ENCODE measurements at places on chromosomes 11 and 22.

GRCh38 chr22:42363892-42364291 lies 68.3 kb downstream of the NFAM1 start:
- no peak for DNase-seq

GRCh38 chr11:19557720-19558140 lies 154.9 kb upstream of the NAV2 start:
- peak; percentile 32 for DNase-seq

GRCh38 chr11:38019072-38019775 lies 1421.2 kb upstream of the RAG2 start:
- DNase-seq = no peak

GRCh38 chr11:118491041-118491440 lies 36.2 kb upstream of the TTC36 start:
- DNase-seq = no peak

- no peak for DNase-seq
These were observed 100.6 kb downstream of the RRAS2 start for GRCh38 chr11:14258221-14258935.

DNA sequence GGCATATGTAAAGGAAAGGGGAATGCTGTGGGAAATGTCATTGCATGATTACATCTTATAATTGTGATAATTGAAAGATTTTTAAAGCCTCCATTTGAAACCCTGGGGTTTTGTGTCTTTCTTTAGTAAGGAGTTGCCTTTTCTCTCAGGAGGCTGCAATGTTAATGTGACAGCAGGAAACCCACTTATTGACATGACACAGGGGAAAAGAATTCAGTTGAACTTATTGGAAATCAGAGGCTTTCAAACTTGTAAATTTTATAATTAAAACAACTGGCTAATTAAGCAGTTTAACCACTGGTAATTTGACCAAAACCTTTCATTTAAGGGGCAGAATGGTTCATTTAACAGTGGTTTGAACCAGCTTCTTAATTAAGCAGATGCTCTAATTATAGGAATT lies 31.2 kb downstream of the MRPL48 start:
- DNase-seq = no peak

GRCh38 chr11:92179017-92179670 lies 45.5 kb upstream of the FAT3 start:
- DNase-seq = no peak

DNA sequence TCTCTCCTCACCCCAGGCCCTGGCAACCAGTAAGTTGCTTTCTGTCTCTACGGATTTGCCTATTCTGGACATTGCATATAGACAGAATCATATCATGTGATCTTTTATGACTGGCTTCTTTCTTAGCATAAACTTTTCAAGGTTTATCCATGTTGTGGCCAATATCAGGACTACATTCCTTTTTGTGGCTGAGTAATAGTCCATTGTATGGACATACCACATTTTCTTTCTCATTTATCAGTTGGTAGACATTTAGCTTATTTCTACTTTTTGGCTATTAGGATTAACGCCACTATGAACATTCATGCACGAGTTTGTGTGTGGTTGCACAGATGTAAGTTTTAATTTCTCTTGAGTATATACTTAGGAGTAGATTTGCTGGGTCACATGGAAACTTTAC lies 35.7 kb downstream of the ARFGAP3 start:
- no peak for DNase-seq

GRCh38 chr11:134754521-134755198 lies 342.6 kb upstream of the B3GAT1 start:
- DNase-seq = no peak

DNA sequence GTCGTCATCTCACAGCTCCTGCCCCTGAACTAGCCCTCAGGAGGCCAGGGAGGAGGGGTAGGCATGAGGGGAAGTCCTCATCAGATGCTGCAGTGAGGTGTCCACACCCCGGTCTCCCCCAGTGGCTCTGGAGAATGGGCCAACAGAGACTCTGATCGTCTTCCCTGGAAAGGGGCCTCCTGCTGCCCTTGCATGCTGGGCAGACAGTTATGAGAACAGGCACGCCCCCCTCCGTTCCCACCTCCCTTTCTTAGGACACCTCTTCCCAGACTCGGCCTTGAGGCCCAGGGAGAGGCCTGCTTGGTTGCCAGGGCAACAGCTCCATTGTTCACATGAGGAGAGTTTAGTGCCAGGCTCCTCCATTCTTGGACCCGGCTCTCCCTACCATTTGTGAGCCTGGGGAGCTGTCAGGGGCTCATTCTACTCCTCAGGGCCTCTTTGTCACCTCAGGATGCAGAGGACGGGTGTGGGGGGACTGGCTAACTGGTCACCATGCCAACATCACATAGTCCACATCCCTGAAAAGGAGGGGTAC lies 157.7 kb downstream of the TTC17 start:
- DNase-seq = no peak

DNA sequence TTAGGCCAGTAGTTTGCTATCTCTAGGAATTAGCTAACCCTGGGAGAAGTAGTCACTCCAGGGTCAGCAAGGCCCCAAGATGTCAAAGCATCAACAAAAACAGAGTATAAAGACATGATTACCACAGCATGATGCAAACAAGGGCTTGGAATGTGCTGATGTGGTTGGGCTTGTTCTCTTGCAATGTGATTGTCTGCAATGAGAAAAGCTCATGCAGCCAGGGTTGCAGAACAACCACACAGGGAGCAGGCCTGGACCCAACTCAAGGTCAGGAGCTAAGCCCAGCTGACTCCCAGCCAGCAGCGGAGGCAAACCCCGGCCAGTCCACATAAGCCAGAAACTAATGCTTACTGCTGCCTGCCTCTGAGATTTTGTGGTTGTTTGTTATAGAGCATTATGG lies 132.4 kb upstream of the ZC3H12C start:
- no peak for DNase-seq

- DNase-seq = no peak
These were observed 69.7 kb upstream of the RASD2 start for GRCh38 chr22:35470903-35471321.

DNA sequence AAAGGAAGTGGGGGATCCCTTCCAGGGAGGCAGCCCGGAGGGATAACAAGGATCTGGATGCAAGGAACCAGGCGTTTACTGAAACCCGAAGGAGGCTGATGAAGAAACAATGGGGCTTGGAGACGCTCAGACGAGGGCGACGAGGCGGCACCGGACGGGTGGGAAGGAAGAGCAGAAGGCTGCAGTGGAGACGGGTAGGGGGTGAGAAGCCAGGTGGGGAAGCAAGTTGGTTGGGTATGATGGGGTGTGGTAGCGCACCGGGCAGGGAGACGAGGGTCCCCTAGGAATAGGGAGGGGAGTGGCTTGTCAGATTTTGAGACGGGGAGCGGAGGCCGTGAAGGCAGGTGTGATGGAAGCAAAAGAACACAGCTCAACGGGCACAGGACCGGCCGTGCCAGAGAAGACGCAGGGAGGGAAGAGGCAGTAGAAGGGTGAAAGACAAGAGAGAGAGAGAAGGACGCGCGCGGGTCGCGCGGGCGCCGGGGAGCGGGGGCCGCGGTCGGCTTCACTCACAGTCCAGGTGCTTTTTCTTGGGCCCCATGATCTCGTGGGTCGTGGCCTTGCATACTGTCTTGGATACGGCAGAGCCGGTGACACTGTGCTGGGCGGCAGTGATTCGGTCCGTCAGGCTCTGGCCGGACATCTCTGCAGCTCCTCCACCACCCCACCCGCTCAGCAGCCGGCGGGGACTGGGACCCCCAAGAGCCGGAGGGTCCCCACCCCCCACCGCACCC lies 579 bp downstream of the PICALM start:
- no peak for DNase-seq

DNA sequence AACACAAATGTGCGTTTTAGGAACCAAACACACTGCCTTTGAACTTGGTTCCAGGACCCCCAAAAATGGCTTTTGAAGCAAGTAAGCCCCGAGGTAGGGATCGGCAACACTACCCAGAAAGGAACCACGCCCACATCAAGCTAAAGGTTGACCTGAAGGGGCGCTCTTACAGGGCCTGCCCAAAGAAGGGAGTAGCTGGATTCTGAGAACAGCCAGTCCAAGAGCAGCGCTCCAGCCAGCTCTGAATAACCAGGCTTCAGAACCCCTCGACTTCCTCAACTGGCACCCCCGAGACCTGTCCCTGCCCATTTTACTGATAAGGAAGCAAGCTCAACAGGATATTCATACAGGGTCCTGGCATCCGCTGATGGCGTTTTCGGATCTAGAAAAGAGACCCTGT lies 18.9 kb upstream of the MOB2 start:
- DNase-seq = no peak

DNA sequence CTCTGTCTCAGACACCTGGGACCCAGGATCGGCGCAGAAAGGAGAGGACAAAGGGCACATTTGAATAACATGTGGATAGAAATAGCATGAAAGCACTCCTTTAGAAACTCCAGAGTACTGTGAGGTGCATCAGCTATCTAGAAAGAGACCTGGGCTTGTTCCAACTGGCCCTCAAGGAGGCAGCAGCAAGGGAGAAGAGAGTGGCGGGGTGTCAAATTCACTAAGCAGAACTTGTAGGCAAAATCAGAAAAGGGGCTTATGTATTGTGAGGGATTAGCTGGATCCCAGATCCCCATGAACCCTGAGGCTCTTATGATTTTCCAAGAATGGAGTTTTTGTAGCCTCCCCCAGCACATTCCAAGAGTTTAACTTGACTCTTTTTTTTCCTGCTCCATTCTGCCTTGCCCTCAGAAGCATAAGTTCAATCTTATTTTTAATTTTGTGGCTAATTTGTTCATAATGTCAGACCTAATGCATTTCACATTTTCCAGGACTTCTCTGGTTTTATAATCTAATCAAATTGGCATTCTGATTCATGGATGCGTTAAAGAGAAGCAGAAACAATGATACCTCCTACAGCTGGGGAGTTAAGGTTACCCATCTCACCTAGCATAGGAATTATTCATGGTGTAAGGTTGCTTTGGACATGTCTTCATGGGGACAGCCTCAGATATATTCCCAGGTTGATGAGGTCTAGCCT lies 33.6 kb downstream of the USH1C start:
- no peak for DNase-seq

GRCh38 chr11:10659339-10660216 lies 34.0 kb downstream of the IRAG1 start:
- DNase-seq = peak; percentile 78

GRCh38 chr22:48464246-48464645 lies 1363.4 kb downstream of the BRD1 start:
- no peak for DNase-seq

DNA sequence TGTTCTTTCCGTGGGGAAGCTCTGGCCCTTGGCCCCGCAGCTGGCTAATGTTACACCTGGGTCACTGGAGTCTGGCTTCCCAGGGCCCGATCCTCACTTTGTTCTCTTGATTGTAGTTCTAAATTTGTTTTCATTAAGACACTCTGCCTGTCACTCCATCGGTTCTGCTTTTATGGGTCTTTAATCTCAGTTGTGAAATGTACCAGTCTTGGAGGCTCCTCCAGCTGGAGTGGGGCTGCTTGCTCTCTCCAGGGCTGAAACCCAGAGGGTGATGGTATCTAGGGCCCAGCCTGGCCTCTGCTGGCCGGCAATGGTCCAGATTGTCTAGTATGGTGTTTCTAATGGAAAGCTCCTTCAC lies 352.9 kb downstream of the TENM4 start:
- DNase-seq = no peak

DNA sequence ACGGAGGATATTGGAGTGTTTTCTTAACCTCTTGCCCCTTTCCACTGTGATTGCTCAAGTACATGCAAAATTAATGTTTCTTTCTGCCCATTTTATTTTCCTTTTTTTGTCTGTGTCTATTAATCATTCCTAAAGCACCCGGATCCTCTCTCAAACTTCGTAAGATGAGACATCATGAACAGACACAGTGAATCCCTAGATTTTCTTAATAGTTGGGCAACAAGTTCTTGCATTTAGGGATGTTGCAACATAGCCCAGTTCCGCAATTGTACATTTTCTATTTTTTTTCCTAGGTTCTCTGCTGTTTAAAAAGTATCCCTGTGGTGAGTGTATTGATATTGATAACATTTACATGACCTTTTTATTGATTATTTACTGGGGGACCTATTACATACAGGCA lies 2.9 kb downstream of the FAM111A start:
- DNase-seq = no peak

DNA sequence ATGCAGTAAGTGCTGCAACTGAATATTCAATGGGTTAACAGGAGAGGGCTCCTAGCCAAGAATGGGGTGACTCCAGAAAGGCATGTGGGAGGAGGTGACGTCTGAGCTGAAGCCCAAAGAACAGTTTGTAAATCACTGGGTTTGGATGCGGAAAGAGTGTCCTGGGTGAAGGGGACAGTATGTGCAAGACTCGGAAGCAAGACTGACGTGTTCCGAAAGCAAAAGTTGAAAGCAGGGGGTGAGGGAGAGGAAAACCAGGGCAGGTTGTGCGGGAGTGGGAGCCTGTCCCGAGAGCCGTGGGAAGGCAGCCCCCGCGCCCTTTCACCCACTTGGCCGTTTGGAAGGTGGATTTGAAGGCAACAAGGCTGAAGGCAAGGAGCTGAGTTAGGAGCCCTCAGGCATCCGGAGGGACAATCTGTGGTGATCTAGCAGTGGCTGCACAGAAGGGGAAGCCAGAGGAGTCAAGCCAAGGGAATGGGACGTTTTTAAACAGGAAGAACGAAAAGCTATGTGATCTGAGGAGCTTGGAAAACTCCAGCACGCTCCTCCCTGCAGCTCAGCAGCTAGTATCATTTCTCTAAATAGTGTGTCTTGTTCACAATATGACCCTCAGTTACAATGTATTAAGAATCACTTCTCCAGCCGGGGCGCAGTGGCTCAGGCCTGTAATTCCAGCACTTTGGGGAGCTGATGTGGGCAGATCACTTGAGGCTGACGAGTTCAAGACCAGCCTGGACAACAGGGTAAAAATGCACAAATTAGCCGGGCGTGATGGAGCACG lies 7.7 kb downstream of the SLC25A18 start:
- DNase-seq = no peak

DNA sequence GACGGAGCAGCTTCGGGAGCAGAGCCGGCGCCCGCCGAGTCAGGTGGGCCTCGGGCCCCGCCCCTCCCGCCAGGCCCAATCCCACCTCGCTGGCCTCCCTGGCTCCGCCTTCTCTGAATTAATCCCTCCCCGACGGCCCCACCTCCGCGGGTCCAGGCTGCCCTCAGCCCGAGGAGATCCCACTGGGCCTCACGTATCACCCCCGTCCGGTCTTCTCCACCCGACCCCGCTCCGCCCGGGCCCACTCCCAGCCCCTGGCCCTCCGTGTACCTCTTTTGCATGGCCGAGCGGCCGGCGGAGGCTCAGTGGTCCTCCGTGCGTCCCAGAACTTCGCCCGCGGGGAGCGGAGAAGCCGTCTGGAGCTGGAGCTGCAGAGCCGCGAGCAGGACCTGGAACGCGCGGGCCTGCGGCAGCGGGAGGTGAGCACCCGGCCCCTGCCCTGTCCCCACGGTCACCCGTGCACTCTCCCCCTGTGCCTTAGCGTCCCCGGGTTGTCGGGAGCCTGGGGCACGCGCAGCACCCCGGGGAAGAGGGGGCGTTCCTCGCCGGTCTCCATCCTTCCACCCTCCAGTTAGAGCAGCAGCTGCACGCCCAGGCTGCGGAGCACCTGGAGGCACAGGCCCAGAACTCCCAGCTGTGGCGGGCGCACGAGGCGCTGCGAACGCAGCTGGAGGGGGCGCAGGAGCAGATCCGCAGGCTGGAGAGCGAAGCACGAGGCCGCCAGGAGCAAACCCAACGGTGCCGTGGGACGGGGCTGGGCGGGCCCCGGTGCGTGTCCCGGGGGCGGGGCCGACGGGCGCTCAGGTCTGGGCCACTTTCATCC lies 2.2 kb upstream of the CD151 start:
- no peak for DNase-seq

GRCh38 chr22:36923131-36923788 lies 9.8 kb downstream of the CSF2RB start:
- no peak for DNase-seq

- DNase-seq = no peak
These were observed 86.5 kb upstream of the MYO18B start for GRCh38 chr22:25655371-25655935.
